Activated CD4-positive, alpha-beta T cell treated with anti-CD3 and anti-CD28 coated beads for 4 hours (primary cell): ENCODE measurements at places on chromosomes 1 and 21.

DNA sequence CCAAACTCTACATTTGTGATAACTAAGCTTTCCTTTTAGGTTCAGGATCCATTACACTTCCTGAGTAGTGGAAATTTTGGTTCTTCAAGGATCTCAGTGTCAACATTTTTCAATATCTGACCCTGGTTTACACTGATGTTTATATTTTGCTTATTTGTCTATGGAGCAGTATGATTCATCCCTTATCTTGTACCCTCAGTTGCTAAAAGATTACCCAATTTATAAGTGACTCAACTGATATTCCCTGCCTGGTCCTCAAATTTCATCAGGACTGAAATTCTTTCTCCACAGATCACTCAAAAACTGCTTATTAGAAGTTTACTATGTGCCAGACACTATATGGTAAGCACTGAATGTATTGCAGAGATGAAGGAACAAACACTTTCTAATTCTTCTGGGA is 139.1 kb upstream of the CHRM3 start:
- DNase-seq: no peak

GRCh38 chr1:119007339-119007669 is 19.2 kb upstream of the TBX15 start:
- no peak for DNase-seq

DNA sequence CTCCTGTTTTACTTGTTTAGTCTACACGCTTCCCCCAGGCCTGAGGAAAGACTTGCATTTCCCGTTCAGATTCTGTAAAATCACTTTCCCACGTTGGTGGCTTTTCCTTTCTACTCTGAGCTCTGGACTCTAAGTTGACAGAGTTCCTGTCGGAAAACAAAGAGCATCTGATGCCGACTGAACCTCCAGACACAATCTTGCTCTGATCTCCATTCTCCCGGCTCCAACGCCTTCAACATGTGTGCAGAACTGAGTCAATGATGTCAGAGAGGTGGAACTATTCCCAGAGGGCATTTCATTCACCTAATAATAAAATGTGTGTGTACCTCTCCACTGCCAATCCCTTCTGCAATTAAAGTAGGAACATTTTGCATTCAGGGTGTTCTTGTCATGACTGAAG is 147.7 kb downstream of the MIS18A start:
- DNase-seq: no peak

GRCh38 chr1:90417126-90417525 is 300.0 kb downstream of the BARHL2 start:
- no peak for DNase-seq

DNA sequence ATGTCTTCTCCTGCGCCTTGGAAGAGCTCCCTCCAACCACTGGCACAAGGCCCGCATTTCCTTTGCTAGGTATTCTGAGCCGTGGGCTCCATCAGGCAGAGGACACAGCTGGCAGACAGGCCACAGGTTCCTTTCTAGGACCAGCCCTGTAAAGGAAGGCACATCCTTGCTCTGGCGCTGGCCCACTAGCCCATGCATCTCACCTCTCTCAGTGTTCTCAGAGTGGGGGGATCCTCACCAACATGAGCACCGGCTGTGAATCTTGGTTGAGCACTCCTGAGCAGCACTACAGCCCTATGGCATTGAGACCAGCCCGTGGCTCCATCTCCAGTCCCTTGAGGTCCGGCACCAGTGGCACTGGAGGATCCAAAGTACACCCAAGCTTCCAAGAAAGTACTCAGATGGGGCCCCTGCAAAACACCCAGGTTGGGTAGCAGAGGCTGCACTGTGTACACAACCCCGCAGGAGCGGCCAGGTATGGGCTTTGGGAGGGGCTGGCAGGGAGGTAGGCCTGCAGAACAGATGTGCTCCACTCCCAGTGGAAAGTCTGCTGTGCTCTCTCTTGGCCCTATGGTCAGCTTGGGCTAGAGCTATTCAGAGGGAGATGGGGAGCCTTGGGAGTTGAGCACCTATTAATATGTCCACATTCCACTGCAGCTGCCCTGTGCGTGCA is 47.1 kb upstream of the PLPPR5 start:
- no peak for DNase-seq

DNA sequence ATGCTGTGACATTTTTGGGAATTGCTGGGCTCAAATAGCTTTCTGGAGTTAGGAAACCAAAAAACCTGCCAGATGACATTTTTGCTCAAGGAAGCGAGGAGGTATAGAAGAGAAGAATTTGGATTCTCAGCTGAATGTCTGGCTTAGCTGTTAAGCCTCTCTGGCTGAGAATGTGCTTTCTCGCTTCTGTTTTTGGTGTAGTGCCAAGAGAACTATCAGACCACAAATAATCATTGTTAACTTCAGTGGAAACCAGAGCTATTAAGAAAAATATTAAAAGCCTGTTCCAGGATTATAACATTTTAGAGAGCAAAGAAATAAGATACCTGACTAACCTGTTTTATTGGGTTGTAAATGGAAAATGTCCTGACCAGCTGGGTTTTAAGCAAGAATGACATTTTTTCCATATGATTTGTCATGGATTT is 39.5 kb upstream of the DIPK1A start:
- no peak for DNase-seq
